SK-N-DZ (cell line): ENCODE measurements at places on chromosomes 3 and 15.

GRCh38 chr15:91219206-91219605 is 119.1 kb downstream of the SV2B start:
- DNase-seq = no peak

DNA sequence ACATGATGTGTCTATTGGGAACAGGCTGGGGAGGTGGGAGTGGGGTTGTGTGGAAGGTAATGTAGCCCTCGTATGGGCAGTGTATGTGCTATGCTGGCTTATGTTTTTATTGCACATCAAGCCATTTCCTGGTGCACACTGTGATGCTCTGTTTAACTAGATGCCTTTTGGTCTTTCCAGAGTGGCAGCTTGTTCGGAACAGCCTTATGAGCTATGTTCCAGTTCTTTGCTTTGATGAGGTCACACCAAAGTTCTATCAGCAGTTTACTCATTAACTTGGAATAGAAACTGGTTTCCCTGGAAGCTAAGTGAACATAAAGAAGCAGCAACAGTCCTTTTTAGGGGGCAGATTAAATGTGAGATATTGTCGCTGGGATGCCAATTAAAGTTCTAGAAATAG is 133.9 kb downstream of the DIPK2A start:
- DNase-seq = no peak

DNA sequence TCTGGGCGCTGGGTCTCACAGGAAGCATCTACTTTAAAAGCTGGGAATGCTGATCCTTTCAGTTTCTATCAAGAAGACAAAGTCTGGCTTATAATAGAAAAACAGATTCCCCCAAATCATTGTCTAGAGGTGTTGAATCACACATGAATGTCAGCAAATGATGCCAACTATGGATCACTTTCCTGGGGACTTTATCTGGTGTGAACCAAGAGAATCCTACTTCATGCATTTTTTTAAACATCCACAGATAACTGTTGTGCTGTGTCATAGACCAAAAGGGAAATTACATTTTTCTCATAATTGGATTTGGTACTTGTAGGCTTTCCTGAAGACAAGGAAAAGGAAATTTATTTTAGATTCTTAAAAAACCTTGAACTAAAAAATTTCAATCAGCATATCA is 132.7 kb downstream of the CD47 start:
- no peak for DNase-seq

DNA sequence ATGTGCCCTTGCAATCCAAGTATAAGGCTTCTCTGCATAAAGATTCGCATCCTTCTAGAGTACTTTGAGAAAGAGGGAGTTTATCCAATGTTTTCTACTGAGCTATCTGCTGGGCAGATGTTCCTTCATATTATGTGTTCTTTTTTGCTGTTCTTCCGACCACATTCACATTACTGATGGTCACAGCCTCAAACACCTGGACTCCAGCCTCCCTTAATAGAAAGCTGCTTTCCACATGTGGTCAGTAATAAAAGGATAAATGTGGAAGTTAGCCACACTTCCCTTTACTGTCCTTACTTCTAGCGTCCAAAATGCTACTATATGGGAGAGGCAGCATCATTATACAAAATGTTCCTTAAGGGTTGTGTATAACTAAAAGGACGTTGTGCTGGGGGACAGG is 116.9 kb downstream of the CD47 start:
- DNase-seq = no peak

DNA sequence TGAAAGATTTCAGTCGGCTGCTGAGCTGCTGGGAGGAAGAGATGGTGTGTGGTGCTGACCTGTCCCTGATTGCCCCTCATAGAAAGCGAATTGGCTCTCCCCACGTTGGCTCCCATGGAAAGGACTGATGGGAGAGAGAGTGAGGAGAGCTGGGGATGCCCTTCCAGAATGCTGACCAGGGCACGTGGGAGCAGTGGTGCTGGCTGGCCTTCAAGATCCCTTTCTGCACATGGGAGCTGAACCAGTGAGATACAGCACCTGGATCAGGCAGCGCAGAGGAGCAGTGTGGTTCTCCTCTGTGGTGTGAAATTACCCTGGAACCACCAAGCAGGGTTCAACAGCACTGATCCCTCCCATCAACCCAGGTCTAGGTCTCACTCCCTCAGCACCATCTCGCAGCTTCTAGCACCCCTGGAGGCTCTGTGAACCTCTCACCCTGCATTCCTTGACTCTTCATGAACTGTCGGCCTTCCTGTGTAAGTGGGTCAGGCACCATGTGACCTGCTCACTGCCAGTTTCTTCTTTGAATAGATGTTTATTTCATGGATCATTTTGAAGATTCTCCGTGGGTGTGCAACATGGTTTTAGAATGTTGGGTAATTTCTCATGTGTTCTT is 55.7 kb downstream of the CACNA1D start:
- DNase-seq = no peak

- no peak for DNase-seq
Measured at GRCh38 chr15:66016199-66016598, 146.9 kb downstream of the RAB11A start.
